Fibroblast of mammary gland (primary cell): ENCODE measurements at places on chromosomes 4 and X.
A peak's percentile ranks its signal among the peaks of the same experiment; 100 is the strongest.

DNA sequence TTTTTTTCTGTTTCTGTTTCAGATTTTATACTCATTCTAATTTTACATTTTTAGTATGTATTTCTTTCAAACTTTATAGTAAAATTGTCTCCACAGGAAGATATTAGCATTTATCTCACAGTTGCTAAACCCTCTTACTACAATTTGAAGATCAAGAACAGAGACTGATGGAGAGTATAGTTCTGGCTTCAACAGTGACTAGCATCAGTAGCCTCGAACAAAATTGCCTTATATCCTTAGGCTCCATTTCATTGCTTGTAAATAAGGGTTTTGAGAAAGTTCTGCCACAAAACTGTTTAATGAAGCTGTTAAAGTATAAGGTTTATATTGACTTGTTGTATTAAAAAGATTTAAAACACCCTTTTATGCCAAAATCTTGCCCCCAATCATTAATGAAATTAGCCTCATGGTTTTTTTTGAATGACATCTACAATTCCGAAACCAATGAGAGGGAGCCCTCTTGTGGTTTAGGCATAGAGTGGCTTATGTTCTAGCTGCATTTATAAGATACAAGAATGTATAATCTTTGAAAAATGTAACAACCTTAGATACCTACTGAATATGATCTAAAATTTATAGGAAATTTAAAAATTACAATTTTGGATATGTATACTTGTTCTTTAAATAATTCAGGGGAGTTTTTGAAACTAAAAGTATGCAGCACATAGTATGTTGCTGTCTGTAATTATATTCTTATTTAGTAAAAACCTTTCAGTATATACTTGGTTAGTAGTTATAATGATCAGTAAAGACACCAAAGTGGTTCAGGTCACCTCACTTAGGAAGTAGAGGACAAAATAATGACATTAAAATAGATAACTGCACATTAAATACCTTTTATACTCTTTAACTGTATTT lies 109.8 kb upstream of the HPGD start:
- DNase-seq, result peak; percentile 66

DNA sequence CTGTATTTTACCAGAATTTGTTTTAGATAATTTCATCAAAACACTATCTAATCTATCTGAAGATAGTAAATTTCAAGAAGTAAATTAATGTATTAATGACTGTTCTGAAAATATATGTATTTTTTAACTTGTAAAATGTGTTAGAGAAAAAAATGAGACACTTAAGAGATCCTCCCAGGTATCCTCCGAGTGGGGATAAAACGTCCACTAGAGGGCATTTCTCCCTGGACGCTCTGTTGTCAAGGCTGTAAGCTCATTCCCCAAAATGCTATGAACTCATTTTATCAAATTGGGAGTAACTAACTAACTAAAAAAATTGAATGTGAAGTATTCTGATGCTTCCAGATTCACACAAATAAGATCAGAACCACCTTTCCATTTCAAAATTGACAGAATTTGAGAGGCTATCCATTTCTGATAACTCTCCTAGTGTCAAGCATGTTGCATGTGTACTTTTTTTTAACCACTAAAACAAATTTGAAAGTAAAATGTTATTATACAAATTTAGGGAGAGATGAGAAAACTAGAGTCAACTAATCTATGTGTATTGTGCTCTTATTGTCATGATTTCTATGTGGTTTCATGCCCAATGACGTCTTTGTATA lies 337.3 kb upstream of the HS3ST1 start:
- peak; percentile 59 for DNase-seq

- DNase-seq, result peak; percentile 38
Measured at GRCh38 chrX:79412972-79413371, 45.8 kb upstream of the ITM2A start.

GRCh38 chrX:51496501-51497291 lies at the start of gene NUDT11:
NUDT11 (minus strand) TSS chrX:51496592; CDS start chrX:51496444, 148 bp downstream.
- DNase-seq, result peak; percentile 69

DNA sequence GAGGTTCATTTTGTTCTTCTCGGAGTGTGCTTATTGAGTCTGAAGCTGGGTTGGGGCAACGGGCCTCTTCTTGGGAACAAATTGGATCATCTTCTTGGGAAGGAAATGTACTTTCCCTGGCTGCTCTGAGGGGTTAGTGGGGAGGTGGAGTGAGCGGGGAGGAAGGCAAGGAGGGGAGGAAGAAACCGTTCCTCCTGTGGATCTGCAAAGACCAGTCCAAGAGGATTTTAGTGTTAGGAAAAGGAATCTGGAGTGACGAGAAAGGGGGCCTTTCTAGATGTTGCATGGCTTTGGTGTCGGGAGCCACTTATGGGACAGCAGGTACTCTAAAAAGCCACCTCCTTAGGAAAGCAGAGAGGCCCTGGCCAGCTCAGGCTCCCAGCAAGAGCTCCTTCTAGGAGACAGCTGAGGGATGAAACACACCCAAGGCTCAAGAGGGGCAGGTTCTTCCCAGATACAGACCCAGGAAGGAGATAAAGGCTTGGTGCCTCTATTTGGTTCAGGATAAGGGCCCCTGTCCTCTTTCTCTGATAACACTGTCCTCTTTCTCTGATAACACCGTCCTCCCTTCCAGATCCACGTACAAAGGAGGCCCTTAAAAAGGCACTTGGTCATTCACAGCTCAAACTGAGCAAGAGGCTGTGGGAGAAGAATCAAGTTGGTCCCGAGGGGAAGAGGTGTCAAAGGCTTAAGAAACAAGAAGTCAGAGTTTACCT lies 451 bp downstream of the SOD3 start:
- DNase-seq, result no peak

- no peak for DNase-seq
Measured at GRCh38 chr4:3516061-3516835, 16.0 kb downstream of the LRPAP1 start.

GRCh38 chrX:105017641-105018040 lies 202.9 kb downstream of the TEX13A start:
- DNase-seq, result no peak

GRCh38 chr4:40992472-40993295 lies 221.7 kb downstream of the APBB2 start:
- DNase-seq, result peak; percentile 92

DNA sequence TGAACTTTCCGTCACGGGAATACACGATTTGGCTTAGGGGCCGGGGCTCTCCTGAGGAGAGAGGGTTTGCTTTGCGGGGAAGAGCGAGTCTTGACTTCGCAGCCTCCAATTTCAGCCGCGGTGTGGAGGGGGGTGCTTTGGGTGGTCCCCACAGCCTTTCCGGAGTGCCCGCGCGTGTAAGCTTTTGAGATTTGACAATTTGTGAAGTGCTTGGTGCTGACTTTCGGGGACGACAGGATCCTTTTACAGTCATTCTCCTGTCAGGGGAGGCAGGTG lies 355 bp downstream of the SCML1 start:
- DNase-seq, result no peak

DNA sequence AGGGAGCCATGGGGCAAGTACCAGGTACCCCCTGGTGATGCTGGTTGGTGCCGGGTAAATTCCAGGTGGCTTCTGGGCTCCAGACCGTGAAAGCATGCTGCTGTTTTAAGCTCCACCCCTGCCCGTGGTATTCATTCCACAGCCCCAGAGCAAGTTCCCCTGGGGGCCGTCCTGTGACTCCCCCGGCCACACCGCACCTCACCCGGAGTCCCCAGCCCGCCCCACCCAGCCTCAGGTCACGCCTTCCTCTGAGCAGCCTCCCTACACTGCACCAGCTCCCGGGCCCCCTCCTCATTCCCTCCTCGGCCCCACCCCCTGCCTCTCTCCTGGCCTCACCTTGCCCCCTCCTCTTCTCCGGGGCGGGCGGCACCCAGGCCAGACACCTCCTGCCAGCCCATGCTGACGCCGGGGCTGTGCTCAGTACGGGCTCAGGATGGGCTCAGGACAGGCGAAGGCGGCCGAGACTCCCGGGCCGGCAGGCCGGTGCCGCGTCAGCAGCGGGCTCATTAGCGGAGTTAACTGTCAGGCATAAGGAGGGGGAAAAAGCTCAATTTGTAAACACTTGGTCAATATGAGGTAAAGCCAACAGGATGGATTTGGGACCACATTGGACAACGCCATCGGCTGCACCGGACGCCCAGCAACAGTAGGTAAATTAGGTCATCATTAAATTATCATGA lies 127.4 kb downstream of the FAM53A start:
- DNase-seq, result no peak

DNA sequence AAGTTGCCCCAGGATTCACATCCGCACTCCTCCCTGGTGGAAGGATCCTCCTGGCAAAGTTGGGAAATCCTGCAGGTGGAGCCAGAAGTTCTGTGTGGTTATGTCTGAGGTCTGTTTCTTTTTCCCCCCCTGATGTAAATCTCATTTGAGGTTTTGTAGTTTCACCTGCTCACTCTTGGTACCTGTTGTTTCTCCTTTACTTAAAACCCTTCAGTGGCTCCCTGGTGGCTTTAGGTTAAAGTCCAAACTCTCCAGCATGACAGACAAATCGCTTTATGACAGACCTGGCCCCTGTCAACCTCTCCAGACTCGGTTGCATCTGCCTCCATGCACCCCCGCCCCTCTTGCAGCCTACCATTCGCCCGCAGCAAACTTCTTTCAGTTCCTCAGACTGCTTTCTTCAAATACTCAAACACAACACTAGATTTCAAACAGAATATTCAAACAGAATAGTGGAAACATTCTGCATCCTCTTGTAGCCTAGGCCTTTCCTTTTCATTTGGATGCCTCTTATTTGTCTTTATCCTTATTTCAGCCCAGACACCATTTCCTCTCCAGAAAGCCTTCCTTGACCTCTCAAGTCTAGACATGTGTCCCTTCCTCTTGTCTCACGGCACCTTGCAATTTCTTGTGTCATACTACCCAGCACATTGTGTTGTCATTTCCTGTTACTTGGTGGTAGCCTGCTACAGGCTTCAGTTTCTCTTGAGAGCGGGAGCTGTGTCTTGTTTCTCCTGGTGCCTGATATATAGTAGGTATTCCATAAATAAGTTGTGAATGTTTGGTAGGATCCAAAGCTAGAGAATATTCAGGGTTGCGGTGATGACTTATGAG lies 24.8 kb downstream of the IL13RA1 start:
- DNase-seq, result no peak

DNA sequence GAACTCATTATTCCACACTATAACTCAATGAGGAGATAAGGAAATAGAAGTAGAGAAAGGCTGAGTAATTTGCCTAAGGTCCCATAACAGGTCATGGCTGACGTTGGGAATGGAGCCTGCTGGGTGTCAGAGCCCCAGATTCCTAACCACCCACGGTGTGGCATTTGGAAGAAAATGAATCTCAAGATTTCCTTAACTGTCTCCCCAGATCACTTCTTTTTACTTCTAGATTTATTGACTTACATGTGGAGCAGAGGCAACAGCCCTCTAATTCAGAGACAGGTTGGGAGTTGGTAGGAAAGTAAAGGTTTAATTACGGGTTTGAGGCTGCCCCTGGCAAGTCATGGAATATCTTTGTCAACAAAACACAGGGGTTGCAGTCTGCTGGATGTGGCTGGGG lies 134.0 kb downstream of the ARHGAP10 start:
- DNase-seq, result peak; percentile 63

DNA sequence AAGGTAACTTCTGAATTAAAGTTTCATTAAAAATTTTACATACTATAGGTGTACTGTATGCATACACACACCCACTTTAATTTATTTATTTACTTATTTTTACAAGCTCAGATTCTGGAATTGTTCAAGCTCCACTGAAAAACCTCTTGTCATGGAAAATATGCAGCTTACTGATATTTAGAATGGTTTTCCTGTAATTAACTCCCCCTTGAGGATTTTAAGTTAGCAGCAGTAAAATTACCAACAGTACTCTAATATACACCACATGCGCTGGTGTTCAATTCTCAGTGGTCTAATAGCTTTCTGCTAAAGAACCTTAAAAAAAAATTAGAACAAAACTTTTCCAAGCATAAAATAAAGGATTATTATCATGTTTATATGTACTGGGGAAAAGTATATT lies 12.0 kb downstream of the MAB21L2 start:
- peak; percentile 34 for DNase-seq

GRCh38 chr4:25128671-25129070 lies 31.6 kb downstream of the SEPSECS start:
- peak; percentile 32 for DNase-seq

DNA sequence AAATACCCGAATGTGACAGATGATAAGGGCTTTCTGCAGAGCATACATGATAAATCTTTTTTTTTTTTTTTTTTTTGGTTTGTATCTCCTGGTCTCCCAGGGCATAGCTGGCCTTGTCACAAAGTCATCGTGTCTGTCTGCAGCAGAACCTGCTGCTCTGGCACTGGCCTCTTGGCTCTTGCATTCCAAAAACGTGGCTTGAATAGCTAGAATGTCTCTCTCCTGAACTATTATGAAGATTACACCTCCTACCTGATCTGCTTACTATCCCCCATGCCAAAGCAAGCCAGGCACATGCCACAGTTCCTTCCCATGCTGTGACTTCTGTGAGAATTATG lies 50.4 kb upstream of the SCRG1 start:
- DNase-seq, result no peak

GRCh38 chrX:21014326-21014725 lies 359.9 kb upstream of the CNKSR2 start:
- no peak for DNase-seq

- peak; percentile 47 for DNase-seq
Measured at GRCh38 chrX:65575022-65575421, 40.4 kb upstream of the LAS1L start.

DNA sequence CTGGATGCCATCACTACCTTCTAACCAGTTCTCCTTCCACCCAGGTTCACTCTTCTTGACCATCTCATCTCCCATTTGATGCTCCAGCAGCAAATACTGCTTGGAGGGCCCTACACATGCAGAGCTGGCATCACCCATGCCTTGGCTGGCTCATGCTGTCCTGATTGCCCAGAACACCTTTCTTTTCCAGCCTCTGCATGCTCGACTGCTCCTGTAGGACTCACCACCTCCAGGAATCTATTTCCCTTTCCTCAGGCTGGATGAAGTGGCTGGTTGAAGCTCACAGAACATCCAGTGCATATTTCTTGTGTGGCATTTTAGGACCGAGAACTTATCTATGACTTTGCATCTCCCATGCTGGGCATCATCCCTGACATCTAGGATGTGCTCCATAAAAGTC lies 148.3 kb downstream of the CPEB2 start:
- DNase-seq, result no peak

- DNase-seq, result peak; percentile 82
Measured at GRCh38 chr4:145565328-145565727, 53.9 kb upstream of the MMAA start.

DNA sequence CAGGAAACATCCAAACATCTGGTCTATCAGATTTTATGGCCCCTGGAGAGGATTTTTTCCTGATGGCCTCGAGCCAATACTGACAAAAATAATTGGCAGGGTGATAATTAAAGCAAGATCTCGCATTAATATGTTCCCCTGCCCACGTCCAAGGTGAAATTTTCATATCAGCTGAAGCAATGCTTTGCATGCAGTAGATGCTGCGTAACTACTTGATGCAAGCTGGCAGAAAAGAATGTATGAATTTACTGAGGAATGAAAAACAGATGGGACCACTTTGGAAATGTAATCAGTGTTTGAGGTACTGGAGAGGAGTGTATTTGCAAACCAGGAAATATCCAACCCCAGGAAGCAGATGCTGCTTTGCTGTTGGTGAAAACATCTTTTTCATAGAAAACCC lies 36.8 kb upstream of the REST start:
- DNase-seq, result peak; percentile 58

GRCh38 chr4:101162990-101163380 lies 184.3 kb downstream of the PPP3CA start:
- DNase-seq, result no peak

- no peak for DNase-seq
Measured at GRCh38 chr4:3040452-3041191, 33.7 kb downstream of the HTT-AS start.
